IMR-90 (cell line): ENCODE measurements at places on chromosomes 7 and 10. TPM values are rescaled to one million over a fixed set of nuclear protein-coding genes. Genes with fewer than 3 reads are reported as not detected.
A peak's percentile ranks its signal among the peaks of the same experiment; 100 is the strongest.

DNA sequence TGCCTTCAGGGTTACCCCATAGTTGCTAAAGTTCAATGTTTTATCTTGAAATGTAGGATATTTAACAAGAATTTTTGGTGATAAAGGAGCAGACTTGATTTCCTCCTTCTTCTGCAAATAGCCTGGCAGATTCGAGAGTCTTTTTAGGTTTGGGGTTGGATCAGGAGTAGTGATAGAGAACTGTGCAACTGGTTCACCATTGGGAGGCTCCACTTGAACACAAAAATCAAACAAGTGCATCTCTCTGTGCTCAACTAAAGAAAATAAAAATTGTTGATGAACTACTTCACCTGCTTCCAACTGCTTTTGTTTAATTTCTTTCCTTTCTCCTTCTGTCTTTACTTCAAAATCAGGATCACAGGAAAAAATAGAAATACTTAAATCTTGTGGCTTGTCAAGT lies 58.5 kb downstream of the MACC1 start:
- peak; percentile 36 for DNase-seq

- no peak for DNase-seq
Observed at GRCh38 chr10:129057856-129058663, 409.0 kb upstream of the MGMT start.

DNA sequence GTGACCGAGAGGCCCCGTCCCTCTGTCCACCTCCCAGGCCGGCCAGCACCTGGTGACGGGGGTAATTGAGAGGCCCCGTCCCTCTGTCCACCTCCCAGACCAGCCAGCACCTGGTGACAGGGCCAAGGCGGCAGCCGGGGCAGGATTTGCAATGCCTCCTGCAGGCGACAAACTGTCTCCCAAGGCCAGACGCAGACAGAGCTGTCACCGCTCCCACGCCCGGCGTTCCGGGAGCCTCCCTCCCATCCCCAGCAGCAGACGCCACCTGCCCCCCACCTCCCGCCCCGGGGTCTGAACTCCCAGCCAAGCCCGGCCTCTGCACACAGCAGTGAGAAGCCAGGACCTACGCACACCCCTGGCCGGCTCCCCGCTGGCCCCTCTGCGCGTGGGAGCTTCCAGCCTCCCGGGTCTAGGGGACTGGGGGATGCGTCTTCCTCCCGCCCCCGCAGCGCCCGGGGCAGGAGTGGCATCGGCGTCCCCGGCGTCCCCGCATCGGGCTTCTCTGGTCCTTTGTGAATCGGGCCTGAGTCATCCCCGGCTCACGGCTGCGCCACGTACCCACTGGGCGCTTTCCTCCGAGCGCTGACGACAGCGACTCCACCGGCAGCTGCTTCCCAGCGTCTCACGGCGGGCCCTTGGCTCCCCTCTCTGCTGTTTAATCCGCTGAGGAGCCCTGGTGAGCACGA lies 95.1 kb upstream of the DIP2C start:
- peak; percentile 88 for DNase-seq

- no peak for DNase-seq
Observed at GRCh38 chr7:82393076-82393839, 50.3 kb downstream of the CACNA2D1 start.

DNA sequence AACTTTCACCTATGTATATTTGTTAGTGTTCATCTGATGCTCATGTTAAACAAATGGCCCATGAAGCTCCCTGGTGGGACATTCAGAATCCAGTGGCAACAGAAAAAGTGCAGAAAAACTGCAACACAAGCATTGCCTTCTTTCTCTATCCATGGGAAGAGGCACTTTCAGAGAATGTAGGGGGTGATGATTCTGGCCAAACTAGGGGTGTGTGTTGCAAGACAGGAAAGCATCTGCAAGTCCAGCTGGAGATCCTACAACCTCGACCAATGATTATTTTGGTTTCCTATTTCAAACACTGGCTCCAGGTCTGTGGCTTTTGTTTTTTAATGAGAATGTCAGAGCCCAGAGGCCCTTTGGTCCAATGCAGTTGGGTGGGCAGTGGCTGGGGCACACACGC lies 198.7 kb downstream of the CXCL12 start:
- peak; percentile 83 for DNase-seq

DNA sequence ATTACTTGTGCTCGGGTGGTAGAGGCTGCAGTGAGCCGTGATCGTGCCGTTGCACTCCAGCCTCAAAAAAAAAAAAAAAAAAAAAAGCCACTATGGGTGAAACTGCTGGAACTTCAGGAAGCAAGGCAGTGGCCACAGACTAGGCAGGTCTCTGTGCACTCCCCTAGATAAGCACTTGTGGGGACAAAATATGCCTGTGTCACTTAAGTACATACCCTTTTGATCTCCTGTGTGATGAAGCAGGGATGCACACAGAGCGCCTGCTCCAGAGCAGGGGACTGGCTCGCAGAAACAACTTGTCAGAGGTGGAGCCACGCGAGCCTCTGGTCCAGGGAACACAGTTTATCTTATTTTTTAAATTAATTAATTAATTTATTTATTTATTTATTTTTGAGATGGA lies 42.9 kb upstream of the PSAP start:
- no peak for DNase-seq

GRCh38 chr7:46660402-46660980 lies 739.4 kb upstream of the IGFBP3 start:
- peak; percentile 50 for DNase-seq

Gene RNF133
- total RNA-seq, result under 0.01 TPM in 1 of 2 replicates, not detected in the other

Gene SKIDA1
- 0.56 and 0.72 TPM in 2 replicates for total RNA-seq

Gene ACSL5
- total RNA-seq, result 1.1 and 1.3 TPM in 2 replicates

Gene LRRC27
- 3.6 and 3.8 TPM in 2 replicates for total RNA-seq

Gene TMEM236
- total RNA-seq, result not detected in 2 replicates

Gene PTPN12
- total RNA-seq, result 24.7 and 32.2 TPM in 2 replicates

Gene ZDHHC4
- 40.0 and 58.3 TPM in 2 replicates for total RNA-seq

Gene TUBAL3
- not detected in 2 replicates for total RNA-seq

Gene GALNT17
- not detected in 2 replicates for total RNA-seq
